ENCODE measurements at places on chromosomes 5 and 9. TPM values are rescaled to one million over a fixed set of nuclear protein-coding genes. Genes with fewer than 3 reads are reported as not detected.

Gene IL13
- total RNA-seq: not detected

Gene FER
- total RNA-seq: 23.7 TPM

Gene FSTL4
- not detected for total RNA-seq

Gene GABBR2
- not detected for total RNA-seq

Gene ADAMTSL2
- total RNA-seq: not detected

Gene OR2V2
- not detected for total RNA-seq

Gene NUTM2F
- not detected for total RNA-seq

Measured in bronchial epithelial cell (primary cell).